ENCODE measurements at places on chromosomes 3 and 15.

DNA sequence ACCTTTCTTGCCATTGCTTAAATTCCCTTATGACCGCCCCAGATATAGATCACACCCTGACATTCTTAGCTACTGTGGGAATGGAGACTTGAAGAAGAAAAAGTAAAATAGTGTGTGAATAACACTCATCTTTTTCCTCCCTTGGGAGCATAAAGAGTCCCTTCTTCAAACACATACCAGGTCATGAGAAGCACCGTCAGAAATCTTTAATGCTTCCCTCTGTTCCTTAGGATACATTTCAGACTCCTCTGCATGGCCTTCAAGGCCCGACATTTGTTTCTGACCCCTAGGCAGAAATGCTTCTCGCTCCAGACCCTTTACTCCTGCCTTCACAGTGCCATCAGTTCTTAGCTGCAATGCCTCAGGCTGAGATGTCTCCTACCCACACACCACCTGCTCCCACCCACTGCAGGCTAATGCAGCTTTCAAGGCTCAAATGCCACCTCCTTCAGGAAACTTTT lies 143.8 kb upstream of the IL12A start:
- DNase-seq, result no peak

DNA sequence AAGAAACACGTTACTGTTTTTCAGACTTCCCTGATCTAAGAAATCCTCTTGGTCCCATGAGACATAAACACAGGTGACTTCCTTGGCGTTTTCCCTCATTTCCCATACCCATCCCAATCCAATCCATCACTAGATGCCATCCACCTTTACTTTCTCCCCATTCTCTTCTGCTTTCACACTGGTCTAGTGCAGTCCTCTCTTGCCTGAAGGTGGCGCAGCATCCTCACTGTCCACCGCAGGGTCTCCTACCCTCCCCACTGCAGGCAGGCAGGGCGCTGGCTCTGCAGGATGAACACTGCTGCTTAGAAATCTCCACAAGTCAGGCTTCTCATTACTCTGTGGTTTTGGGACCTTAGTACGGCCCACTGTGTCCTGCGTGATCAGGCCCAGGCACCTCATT lies 58.2 kb downstream of the RAB7A start:
- peak; percentile 17 for DNase-seq

DNA sequence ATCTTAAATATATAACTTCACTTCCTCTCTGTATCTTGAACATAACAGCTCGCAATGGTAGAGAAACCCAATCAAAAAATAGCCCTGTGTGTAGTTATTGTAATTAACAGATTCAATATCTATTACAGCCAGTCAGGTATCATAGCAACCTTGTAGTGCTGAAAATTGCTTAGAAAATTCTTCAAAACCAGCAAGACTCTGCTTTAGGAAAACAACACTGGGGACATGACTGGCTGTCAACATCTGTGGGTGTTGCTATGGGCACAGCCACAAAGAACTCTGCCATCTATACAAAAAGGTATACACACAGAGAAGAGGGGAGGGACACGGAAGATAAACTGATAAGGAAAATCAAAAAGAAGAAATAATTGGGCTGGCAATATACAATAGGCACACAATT lies 101.2 kb downstream of the WDR72 start:
- DNase-seq, result no peak

DNA sequence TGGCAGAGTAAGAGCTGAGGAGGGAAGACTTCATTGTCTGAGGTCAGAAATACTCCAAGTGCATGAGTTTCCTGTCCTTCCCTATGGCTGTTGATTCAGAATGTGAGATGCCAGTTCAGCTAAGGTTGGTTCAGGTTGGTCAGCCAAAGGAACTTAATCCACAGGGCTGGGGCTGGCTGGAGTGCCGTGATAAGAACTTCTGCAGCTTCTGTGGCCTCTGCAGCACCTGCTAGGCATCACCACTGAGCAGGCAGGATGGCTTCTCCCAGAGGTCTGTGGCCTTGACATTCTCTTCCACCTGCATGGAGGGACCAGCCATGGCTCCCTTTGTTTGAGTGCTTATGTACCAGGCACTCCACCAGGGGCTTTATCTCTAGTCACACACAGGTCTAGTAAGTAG lies 109.5 kb upstream of the PLXNA1 start:
- DNase-seq, result no peak

- no peak for DNase-seq
Observed at GRCh38 chr3:72682936-72683452, 165.3 kb downstream of the SHQ1 start.

GRCh38 chr3:104849070-104849469 lies 517.6 kb upstream of the ALCAM start:
- DNase-seq, result no peak
